ENCODE measurements at places on chromosomes 4 and X.

GRCh38 chr4:179843370-179843769 is 2399.8 kb upstream of the TENM3 start:
- DNase-seq: no peak

- no peak for DNase-seq
Measured at GRCh38 chrX:638482-639131, 8.0 kb downstream of the SHOX start.

GRCh38 chr4:70915036-70915815 is 13.1 kb downstream of the MOB1B start:
- peak; percentile 43 for DNase-seq

GRCh38 chrX:97401586-97402136 is 518.0 kb downstream of the RPA4 start:
- DNase-seq: no peak

DNA sequence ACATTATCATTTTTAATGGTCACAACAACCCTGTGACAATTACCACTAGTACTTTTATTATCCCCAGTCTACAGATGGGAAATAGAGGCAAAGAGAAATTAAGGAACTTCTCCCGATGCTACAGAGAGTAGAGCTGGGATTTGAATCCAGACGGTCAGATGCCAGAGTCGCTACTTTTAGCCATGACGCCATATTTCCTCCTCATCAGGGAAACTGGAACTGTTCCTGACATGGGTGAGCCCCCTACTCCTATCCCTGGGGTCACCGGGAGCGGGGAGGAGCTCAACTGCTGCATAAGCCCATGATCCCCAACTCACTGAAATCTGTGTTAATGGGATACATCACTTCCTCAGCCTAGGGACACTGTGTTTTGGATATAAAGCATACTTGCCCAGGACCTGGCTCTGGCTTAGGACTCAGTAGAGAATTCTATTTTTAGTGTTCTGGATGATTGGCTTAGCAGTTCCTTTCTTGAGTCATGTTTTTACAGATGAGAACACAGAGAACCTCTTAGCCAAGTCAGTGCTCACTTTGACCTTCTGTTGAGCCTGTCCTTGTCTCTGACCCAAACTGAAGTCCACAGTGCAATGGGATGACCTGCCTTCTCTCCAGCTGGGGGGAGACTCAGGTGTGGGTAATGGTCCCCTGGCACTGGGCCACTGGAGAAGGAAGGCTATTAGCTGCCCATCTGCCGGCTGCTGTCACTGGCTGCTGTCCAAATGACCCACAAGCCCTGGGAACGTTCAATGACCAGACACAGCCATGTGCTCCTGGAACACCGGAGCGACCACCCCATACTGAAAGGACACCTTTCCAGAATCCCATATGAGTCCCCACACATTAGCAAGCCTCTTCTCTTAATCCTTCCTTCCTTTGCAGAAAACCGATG is 90.8 kb upstream of the SHISA3 start:
- no peak for DNase-seq

DNA sequence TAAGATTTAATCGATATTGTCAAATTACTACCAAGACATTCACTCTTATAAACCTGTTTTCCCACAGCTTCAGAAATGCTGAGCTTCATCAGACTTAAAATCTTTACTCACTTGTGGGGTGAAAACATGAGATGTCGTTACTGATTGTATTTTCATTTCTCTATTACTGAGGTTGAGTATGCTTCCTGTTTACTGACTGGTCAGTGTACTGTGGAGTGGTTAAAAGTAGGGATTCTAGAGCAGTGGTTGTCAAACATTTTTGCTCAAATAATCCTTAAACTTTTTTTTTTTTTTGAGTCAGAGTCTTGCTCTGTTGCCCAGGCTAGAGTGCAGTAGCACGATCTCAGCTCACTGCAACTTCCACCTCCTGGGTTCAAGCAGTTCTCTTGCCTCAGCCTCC is 50.3 kb downstream of the NSUN7 start:
- no peak for DNase-seq

- DNase-seq: no peak
Measured at GRCh38 chrX:42219231-42219630, 295.9 kb upstream of the CASK start.

- DNase-seq: peak; percentile 68
Measured at GRCh38 chrX:133999031-133999705, 13.8 kb upstream of the GPC3 start.

DNA sequence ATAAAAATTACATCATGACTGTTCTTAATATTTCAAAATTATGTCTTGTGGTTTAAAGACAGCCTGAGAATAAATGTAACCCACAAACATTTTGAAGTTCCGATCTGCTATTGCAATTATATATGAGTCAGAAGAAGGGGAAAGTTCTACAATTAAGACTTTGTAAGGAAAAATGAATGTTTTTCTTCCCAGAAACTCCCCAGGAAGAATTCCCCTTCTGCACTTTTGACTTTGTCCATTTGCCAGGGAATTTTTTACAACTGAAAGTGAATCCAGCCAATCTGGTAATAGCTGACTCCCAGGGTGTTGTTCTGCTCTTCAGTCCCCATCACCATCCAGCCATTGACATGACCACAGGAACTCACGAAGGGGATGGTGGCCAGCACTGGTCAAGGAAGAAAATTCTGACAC is 61.6 kb upstream of the NOCT start:
- peak; percentile 98 for DNase-seq

GRCh38 chr4:107210450-107211239 is 174.5 kb upstream of the DKK2 start:
- peak; percentile 54 for DNase-seq

- peak; percentile 11 for DNase-seq
Measured at GRCh38 chrX:120647127-120647526, 17.3 kb upstream of the C1GALT1C1 start.

DNA sequence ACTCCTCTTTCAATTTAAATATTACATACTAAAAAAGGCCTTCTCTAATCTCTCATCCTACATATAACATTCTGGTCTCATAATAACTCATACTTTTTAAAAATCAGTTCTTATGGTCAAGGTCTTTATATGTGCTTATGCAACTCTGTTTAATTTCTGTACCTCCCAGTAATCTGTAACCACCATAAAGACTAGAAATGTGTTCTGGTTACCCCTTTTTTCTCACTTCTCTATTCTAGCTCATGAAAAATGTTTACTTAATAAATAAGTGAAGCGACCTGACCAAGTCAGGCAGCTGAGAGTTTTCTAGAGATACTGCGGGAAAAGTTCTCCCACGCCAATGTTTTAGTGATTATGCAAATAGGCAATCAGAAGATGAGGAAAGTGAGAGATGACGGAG is 548.8 kb upstream of the FAM241A start:
- DNase-seq: no peak

- peak; percentile 76 for DNase-seq
Measured at GRCh38 chr4:1010395-1011021, 918 bp upstream of the FGFRL1 start.

GRCh38 chr4:73068491-73069337 is 802 bp downstream of the COX18 start:
- DNase-seq: peak; percentile 12

DNA sequence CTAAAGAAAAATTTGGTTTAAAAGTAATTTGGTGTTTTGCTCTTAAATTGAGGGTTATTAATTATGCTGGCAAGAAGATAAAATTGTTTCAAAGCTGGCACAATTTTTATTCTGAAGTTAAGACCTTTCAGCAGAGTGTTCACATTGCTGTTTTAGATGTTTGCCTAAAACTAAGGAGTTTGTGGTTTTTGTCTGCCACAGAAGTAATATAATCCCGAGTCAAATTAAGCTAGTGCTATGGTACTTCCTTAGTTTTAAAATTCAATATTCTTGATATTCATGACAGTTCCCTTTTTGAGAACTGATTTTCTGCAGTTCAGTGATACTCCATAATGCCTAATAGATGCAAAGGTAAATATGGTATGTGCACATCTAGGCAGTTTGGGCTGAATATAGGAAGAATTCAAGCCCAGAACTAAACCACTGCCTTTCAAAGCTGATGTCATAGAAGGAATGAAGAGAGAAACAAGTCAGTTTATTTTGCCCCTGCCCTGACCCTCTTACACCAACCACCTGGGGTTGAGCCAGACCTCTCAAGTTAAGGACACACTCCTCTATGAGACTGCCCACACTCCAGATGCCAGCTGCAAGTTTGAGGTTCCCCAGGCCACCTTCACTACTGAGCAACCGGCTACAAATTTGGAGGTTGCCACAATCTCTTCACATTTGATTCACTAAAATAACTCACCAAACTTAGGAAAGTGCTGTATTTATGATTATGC is 32.1 kb upstream of the VEGFC start:
- DNase-seq: no peak

GRCh38 chr4:24867766-24868296 is 45.0 kb downstream of the CCDC149 start:
- no peak for DNase-seq

- DNase-seq: no peak
Measured at GRCh38 chrX:46130247-46130646, 415.0 kb downstream of the ZNF674 start.
